ENCODE measurements at places on chromosomes 5 and 9.

DNA sequence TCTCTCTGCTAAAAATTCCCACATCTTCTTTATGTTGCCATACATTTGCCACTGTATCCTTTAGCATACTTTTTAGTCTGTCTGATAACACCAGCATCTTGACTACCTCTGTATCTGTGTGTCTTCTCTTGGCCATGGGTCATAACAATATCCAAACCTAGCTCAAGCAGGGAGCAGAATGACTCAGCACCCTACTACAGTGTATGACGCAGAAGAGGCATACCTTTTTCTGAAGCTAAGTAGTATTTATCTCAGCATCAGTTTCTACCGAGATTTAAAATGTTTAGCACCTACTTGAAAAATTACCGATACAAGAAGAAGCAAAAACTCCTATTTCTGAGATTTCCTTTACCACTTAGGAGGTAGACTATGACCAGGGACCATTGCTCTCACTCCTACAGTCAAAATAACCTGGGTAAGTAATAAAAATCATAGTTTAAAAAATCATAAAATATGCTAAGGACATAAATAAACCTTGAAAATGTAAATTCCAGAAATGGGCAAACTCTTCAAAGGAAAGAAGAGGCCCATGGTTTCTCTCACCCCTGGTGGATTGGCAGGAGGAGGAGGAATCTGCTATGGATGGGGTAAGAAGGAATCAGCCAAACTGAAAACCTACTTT is 286.5 kb downstream of the MAST4 start:
- DNase-seq = no peak

DNA sequence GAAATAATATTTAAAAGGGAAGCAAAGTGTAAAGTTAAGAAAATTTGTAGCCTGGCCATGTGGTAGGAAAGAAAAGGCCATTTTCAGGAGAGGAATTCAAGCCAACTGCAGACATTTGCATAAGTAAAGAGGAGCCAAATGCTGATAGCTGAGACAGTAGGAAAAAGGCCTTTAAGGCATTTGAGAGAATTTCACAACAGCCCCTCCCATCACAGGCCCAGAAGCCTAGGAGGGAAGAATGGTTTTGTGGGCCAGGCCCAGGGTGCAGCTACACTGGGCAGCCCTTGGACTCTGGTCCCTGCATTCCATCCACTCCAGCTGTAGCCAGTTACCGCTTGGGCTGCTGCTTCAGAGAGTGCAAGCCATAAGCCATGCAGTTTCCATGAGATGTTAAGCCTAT is 1556.8 kb downstream of the EFNA5 start:
- no peak for DNase-seq

- DNase-seq = no peak
These were observed 205.3 kb downstream of the DEPDC1B start for GRCh38 chr5:60494635-60495034.

DNA sequence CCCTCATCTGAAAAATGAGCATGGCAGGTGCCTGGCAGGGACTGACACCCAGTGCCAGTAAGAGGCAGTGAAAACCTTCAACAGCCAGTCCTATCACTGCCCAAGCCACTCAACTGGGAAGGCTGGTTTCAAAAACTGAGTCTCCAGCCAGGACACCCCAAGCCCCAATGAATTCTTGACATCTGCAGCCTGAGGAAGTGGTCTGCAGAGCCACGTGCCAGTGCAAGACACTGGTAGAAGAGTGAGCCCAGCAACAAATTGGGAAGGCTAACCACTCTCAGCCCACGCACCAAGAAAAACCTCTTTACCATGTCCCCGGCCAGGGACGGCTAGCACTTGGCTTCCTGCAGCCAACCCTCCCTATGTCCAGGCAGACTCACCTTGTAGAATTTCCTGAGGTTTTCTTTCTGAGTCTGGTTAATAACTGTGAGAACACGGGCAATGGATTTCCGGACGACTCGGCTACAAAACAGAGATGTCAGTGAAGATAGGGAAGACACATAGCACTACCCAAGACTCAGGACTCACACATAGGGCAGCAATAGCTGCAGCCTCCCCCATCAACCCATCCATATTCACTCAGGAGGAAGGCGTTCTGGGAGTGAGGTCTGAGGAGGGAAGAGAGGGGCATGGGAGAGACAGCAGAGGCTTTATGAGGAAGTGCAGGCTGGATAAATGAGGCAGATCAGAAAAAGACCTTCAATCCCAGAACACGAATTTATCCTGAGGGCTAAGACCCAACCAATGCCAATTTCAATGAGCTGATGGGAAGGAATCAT is 1.8 kb downstream of the RPL35 start:
- no peak for DNase-seq

- no peak for DNase-seq
These were observed 14.6 kb upstream of the TRAF1 start for GRCh38 chr9:120941046-120941770.

- DNase-seq = no peak
These were observed 30.9 kb downstream of the SARDH start for GRCh38 chr9:133707065-133707762.

DNA sequence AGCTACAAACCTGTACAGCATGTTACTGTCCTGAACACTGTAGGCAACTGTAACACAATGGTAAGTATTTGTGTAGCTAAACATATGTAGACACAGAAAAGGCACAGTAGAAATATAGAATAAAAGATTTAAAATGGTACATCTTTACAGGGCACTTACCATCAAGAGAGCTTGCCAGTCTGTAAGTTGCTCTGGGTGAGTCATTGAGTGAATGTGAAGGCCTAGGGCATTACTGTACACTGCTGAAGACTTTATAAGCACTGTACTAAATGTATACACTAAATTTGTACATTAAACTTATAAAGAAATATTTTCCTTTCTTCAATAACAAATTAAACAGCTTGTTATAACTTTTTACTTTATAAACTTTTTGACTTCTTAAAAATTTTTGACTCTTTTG is 20.5 kb downstream of the ADRB2 start:
- DNase-seq = no peak

DNA sequence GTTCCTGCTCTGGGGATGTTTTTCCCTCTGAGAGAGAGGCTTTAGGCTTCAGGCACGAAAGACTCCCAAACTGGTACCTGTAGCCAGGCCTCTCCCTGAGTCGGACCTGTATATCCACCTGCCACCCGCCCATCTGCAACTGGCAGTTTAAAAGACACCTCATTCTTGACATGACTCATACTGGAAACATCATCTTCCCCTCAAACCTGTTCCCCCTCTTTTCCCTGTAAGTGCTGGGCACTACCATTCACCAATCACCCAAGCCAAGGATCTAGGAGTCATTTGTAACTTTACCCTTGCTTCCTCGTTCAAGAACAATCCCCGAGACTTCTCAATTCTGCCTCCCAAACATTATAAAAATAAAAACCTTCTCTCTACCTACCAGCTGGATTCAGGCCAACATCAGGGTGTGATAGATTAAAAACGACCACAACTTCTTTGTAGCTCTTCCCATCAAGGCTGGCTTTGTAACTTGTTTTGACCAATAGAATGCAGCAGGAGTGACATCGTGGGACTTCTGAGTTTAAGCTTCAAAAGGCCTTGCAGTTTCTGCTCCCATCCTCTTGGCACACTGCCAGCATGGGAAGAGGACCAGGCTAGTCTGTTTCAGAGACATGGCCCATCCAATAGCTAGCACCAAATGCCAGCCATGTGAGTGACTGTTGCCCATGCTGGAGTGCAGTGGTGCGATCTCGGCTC is 1.8 kb upstream of the WDR31 start:
- DNase-seq = no peak

DNA sequence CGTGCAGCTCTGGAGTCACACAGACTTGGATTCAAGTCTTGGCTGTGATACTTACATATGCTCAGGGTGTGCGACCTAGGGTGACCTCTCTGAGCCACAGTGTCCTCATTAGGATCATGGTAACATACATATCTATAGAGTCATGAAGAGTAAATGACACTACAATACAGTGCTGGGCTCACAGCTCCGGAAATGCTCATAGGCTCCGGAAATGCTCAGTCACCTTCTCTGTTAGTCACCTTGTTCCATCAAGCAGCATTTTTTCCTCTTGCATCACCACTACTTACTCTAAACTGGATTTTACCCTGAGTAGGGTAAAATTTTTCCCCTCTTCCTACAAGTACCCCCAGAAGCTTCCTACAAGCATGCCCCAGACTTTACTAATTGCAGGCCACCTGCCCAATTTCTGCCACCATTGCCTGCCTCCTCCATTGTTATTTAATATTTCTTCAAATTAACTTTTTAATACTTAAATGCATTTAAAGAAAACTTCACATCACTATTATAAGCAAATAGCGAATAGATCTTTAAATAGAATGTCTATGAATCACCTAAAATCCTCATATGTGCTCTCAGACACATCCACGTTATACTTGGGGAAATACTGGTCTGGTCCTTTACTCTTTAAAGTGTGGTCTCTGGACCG is 147.6 kb upstream of the SPRY4 start:
- DNase-seq = peak; percentile 61

DNA sequence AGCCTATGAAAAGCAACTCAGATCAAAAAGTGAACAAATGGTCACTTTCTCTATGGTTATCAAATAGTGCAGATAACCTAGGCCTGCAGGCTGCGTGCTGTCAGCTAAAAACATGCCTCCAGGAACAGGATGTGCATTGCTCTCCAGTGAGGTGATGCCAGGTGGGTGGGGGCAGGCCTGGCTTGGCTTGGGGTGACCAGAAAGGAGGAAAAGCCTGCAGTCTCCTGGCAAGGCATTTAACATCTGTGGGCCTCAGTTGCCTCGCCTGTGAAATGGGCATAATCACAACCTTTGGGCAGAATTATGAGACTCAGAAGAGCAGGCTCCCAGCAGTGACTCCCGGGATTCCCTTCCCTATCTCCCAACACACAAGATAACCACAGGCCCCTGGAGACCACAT is 135.9 kb downstream of the COL23A1 start:
- no peak for DNase-seq

GRCh38 chr9:16154521-16155078 is 601.8 kb downstream of the CCDC171 start:
- DNase-seq = no peak

DNA sequence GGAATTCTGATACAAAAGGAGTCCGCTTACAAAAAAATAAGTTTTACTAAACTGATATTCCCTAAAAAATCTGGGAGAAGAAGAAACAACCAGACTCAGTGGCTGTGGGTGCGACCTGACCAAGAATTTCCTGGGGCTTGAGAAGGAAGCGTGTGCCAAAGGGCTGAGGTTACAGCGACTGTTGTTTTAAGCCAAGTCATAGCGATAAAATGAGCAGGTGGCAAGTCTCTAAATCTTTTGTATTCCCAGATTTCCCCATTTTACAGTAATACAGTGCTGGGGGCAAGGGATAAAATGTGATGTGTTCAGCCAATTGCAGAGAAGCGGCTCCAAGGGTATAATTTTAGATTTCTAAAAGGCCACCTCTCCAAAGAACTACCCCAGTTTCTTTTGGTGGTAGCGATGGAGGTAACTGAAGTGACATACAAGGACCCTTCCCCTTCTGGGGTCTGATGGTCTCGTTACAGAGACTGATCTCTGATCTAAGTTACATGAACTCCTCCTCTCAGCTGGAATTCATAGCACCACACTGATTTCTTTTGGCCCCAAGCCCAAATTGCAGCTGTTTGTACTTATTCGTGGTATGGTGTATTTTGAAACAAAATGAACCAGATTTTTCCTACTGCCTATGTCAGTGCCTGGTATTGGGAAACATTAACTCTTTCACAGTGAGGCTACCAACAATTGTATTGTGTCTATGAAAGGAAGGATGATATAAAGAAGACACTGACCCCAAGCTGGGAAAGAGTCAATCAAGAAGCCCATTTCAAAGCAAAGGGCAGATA is 41.6 kb downstream of the LPAR1 start:
- peak; percentile 38 for DNase-seq

GRCh38 chr5:177434437-177434836 is 8.0 kb downstream of the GRK6 start:
- no peak for DNase-seq

DNA sequence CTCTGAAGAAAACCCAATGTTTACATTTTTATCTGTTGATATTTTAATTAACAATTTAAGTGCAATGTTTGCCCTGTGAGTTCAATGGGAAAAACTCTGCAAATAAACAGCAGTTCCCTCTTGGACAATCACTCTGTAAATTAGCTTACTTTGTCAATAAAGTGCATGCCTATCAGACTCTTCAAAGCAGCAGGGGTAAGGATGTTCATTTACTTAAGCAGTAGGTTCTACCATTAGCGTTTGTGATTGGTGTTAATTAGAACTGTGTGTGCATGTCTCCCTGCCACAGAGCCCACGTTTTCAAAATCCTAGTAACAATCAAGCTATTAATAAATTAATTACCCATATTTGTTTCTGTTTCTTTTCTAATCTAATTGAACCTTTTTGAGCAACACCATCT is 1921.6 kb upstream of the WWC1 start:
- no peak for DNase-seq

DNA sequence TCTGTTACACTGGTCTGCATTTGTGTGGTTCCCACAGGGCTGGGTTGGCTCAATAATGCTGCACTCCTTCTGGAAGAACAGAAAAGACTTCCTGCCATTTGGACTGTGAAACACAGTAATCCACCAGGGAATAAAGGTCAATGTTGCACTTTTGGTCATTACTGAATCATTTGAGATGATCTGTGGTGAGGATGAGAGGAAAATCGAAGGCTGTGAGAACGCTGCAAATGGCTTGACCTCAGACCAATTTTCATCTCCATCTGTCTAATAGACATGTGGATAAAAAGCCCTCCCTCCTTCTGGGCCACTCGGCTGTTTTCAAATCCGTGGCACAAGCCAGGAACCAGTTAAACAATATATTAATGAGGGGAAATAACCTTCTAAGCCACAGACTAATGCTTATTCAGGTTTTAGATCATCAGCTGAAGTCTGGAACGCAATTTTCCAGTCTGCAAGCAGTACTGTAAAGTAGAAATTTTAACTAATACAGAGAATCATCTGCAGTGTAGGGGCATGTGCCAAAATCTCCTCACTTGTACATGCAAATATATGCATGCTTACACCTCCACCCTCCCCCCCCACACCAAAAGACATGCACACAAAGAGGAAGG is 20.2 kb downstream of the TLE1 start:
- no peak for DNase-seq

DNA sequence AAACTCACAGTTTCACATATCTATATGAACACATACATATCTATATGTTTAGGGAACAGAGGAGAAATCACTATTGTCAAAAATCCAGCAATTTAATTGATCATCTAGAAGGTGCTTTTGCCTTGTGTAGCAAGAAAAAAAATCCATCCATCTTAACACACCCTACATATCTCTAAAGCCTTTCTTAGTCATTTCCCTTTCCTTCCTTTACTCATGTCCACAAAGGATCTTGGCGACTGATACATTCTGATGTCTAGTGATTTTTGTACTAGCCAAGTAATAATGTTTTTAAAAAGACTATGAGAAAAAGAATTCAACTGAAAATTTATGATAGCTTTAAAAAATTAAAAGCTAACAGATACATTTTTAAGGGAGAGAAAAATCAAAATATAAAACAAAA is 22.5 kb downstream of the ZDHHC21 start:
- DNase-seq = no peak

- no peak for DNase-seq
These were observed 193.6 kb downstream of the MTRR start for GRCh38 chr5:8062521-8062920.

All from AG04449 (cell line).